ENCODE measurements at places on chromosomes 4 and X. TPM values are rescaled to one million over a fixed set of nuclear protein-coding genes. Genes with fewer than 3 reads are reported as not detected.

DNA sequence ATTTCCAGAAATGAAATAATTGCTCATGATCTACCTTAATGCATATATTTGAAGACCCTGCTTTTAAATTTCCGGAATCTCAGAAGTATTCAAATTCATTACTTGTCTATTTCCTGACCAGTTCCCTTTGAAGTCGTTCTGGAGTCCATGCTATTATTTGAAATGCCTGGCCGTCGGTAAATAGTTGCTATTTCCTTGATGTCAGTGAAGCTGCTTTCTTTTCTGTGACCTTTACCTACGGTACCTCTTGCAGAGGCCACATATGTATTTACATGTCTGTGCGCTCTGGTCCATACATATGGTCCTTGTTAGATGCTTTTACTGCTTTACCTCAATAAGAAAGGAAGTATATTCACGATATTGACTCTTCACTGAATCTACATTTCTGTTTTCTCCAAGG is 199.7 kb downstream of the PAPSS1 start:
- peaks cover 2% of the 10 kb centered on the region for H3K27me3 ChIP-seq
- no peaks in the 10 kb centered on the region for H3K36me3 ChIP-seq
- no peak overlapping the region for H3K27ac ChIP-seq
- DNase-seq = no peak

DNA sequence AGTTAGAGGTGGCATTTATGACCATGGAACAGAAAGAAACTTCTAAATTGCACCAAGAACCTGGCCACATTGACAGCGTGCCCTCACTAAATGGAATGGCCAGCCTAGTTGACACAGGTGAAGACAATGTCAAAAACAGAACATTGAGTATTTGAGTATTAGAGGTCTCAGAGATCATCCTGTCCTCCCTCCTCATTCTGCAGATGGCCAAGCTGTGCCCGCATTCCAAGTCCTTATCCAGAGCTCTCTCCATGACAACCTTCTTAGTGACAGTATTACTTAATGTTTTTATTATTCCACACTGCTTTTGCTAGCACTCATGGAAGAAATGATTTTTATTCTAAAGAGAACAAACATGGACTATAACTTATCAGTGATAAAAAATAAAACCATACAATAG is 9.9 kb upstream of the CCDC110 start:
- no peak overlapping the region for H3K27ac ChIP-seq
- H3K4me1 ChIP-seq = no peaks in the 10 kb centered on the region
- H3K27me3 ChIP-seq = peaks cover 3% of the 10 kb centered on the region
- H3K36me3 ChIP-seq = no peaks in the 10 kb centered on the region
- no peak overlapping the region for H3K4me3 ChIP-seq

DNA sequence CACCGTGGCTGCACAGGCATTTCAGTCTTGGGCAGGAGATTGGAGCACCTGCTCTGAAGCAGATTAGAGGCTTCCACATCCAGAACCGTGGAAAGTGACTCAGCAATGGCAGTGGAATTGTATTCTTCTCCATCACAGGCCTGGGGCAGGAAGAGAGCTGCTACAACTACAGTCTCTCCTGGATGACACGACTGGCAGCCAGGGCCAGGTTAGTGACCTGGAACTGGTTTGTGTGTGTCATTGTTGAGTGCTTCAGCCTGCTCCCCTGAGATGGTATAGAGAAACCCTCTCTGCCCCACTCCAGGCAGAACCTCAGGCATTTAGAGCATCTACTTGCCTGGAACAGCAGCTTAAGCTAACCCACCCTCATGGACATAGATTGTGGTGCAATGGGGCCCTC is 596.5 kb upstream of the INTU start:
- no peak for DNase-seq
- H3K4me1 ChIP-seq = no peaks in the 10 kb centered on the region
- no peak overlapping the region for H3K4me3 ChIP-seq
- no peak overlapping the region for H3K27ac ChIP-seq
- no peaks in the 10 kb centered on the region for H3K36me3 ChIP-seq

DNA sequence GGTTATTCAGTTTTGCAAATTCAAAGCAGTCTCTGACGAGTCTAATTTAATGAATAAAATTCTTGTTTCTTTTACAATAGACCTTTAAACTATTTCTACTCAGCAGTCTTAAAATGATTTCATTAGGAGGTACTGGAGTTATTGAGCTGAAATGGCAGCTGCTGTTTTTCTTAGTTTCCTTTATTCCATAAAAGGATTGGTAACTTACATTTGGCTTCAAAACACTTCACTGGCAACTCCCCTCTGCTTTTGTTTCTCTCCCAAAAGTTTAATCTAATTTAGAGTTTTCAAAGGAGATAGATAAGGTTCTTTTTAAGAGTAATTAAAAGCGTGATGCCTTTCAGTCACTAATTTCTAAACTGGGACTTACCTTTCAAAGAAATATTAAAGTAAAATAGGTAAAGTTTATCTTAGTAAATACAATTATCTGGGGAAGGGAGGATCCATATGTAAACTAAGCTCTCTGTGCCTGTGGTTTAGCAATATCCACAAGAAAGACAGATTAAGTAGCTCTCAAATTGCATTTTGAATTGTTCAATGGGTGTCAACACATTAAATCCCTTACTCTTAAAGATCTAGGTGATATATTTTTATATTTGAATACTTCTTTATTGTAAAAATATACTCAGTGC is 17.1 kb upstream of the PCDH10 start:
- no peak overlapping the region for H3K27ac ChIP-seq
- no peaks in the 10 kb centered on the region for H3K4me1 ChIP-seq
- no peak overlapping the region for H3K4me3 ChIP-seq
- DNase-seq = no peak

GRCh38 chr4:159009521-159009920 is 93.4 kb upstream of the RAPGEF2 start:
- no peaks in the 10 kb centered on the region for H3K27me3 ChIP-seq
- no peaks in the 10 kb centered on the region for H3K4me1 ChIP-seq
- H3K36me3 ChIP-seq = no peaks in the 10 kb centered on the region
- no peak overlapping the region for H3K27ac ChIP-seq
- H3K4me3 ChIP-seq = no peak overlapping the region

DNA sequence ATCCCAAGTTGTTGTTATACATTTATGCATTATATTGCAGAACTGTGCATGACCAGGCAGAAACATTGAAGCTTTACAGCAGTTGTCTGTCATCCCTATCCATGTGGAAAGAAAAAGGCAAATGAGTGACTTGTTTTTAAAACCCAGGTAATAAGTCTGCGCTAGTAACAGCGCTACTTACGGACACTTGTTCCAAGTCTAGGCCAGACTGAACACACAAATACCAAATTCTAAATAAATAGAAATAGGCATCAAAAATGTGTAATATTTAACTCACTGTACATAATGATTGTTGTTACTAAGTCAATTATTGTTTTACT is 548 bp upstream of the MAML3 start:
- peaks cover 51% of the 10 kb centered on the region for H3K4me1 ChIP-seq
- DNase-seq = no peak
- peak overlapping the region; percentile 60 for H3K4me3 ChIP-seq
- no peaks in the 10 kb centered on the region for H3K27me3 ChIP-seq
- H3K36me3 ChIP-seq = no peaks in the 10 kb centered on the region

DNA sequence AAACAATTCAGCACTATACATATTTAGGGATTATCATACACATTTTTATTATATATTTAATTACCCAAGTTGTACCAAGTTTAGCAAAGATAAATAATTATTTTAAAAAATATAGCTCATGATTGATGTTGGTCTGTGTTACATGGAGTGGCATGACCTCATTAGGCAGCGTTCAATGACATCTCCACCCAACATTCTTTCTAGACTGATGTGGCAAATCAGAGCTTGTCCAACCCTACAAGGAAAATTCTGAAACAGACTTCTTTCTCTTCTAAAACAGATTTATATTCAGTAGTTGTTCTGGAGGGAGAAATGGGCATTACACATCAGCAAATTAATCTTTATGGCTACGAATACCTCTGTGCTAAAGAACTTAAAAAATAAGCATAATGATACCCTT is 189.7 kb downstream of the PDGFC start:
- DNase-seq = no peak
- no peak overlapping the region for H3K27ac ChIP-seq

DNA sequence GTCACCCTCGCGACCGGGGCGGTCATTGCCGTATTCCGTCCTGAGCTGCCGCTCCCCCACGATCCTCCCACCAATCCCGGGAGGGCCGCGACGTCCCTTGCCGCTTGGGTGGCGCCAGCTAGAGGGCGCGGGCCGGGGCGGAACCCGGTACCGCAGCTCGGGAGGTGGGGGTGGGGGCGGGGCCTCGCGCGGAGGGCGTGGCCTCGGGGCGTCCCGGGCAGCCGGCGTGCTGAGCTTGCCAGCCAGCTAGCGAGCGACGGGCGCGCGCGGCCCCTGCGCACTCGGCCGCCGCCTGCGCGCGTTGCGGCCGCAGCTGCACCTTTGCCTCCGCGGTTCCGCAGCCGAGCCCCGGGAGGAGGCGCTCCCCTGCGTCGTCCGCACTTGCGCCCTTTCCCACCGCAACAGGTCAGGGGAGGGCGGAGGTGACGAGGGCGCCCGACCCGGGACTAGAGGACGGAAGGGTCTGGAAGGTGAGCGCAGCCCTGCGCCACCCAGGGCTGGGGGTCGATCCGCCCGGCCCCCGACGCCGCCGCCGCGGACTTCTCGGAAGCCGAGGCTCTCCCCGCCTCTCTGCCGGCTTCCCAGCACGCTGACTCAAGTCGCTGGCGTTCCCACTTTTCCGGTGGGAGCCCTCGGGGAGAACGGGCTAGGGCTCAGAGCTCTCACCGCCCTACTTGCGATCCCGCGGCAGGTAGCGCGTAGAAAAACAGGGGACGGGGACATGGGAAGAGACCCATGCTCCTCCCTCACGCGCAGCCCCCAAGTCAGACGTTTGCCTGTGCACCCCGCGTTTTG is at the start of gene AFF1:
TSS of gene AFF1 (plus strand) at position 241 of the 795 bp plus-strand sequence. CDS start 13,523 bp downstream, outside the sequence.
- H3K4me1 ChIP-seq = peaks cover 30% of the 10 kb centered on the region
- no peaks in the 10 kb centered on the region for H3K27me3 ChIP-seq
- peak; percentile 79 for DNase-seq

GRCh38 chr4:152033621-152034020 is 272.8 kb upstream of the GATB start:
- no peaks in the 10 kb centered on the region for H3K27me3 ChIP-seq
- DNase-seq = no peak
- no peaks in the 10 kb centered on the region for H3K36me3 ChIP-seq
- H3K4me1 ChIP-seq = no peaks in the 10 kb centered on the region
- no peak overlapping the region for H3K4me3 ChIP-seq

GRCh38 chr4:2833671-2834000 is 10.0 kb upstream of the ADD1 start:
- peaks cover 54% of the 10 kb centered on the region for H3K36me3 ChIP-seq
- H3K4me1 ChIP-seq = peaks cover 50% of the 10 kb centered on the region
- DNase-seq = no peak
- no peaks in the 10 kb centered on the region for H3K27me3 ChIP-seq
- no peak overlapping the region for H3K27ac ChIP-seq

DNA sequence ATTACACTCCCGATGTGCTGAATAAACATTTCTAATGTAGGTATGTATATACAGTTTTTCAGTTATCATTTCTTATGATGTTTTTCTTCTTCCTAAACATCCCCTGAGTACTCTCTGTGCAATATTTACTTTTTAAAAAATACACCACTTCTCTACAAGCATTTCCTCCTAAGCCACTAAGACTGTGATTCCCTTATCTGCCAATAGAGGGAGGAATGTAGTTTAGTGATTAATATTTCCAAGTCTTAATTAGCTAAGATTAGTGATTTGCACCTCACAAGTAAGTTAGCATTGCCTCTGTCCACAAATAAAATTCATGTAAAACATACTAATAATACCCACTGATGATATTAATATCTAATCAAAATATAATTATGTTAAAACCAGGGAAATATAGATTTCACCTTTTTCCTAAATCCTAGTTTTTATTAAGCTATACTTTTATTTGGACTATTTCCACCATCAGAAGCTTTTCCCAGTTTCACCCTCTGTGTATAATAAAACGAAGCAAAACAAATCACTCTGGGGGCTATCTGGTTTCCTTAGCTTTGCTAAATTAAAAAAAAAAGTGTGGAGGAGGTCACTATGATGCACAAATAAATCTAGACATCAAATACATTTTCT is 909.1 kb downstream of the FAT4 start:
- H3K27ac ChIP-seq = no peak overlapping the region
- no peaks in the 10 kb centered on the region for H3K36me3 ChIP-seq
- H3K27me3 ChIP-seq = no peaks in the 10 kb centered on the region
- H3K4me1 ChIP-seq = no peaks in the 10 kb centered on the region
- no peak for DNase-seq

DNA sequence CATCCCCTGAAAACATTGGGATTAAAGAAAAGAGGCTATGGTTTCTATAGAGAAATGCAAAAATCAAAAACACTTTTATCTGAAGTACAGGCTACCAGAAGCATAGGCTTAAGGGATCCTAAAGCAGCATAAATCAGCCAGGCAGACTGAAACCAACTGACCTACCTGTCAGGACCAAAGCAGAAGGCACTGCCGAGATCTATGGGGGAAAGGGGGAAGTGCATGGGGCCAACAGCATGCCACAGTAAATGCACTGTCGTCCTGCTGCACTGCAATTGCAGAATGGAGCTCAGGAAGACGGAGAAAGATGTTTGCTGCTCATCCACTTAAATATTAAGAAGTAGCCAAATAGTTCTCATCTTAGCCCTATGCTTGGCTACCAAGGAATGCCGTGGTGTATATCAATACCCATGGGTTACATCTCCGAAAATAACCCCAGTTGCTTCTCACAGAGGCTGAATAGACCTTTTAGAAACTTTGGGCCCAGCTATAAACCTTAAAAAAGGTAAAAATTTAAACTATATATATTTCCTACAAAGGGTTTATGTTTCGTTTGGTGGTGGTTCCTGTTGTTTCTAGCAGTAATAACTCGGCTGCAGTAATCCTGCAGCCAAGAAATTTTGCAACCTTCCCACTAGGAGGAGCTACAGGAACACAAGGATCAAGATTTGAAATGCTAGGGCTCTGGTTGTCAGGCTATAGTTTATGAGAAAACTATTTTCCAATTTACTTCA is 312.2 kb upstream of the DIAPH2 start:
- DNase-seq = no peak
- H3K36me3 ChIP-seq = no peaks in the 10 kb centered on the region
- H3K27me3 ChIP-seq = no peaks in the 10 kb centered on the region
- H3K27ac ChIP-seq = no peak overlapping the region
- no peak overlapping the region for H3K4me3 ChIP-seq
- H3K4me1 ChIP-seq = no peaks in the 10 kb centered on the region

DNA sequence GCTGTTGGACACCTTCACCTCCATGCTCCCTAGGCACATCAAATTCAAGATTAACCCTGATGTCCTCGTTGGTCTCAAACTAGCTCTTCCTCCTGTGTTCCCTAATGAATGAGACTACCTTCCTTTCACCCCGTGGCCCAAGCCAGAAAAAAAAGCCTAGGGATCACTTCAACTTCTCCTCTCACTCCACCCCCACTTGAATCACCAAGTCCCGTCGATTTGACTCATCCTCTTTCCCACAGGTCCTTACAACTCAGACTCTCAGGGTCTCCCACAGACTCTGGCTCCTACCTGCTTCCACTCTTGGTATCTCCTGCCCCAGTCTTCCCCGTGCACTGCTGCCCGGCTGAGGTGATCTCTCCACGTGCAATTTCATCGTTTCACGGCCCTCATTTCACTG is 8.5 kb downstream of the SLC25A43 start:
- no peaks in the 10 kb centered on the region for H3K36me3 ChIP-seq
- H3K27me3 ChIP-seq = no peaks in the 10 kb centered on the region
- H3K4me3 ChIP-seq = no peak overlapping the region
- DNase-seq = no peak
- no peak overlapping the region for H3K27ac ChIP-seq
- H3K4me1 ChIP-seq = no peaks in the 10 kb centered on the region

The ODAPH gene
- total RNA-seq = 0.36 TPM

The GLRA3 gene
- not detected for total RNA-seq

The POLN gene
- 2.3 TPM for total RNA-seq

The KLF8 gene
- total RNA-seq = 5.6 TPM

The CLDN34 gene
- total RNA-seq = not detected

Data from CD4-positive, alpha-beta T cell (primary cell).